ENCODE measurements at places on chromosomes 7 and 10.

DNA sequence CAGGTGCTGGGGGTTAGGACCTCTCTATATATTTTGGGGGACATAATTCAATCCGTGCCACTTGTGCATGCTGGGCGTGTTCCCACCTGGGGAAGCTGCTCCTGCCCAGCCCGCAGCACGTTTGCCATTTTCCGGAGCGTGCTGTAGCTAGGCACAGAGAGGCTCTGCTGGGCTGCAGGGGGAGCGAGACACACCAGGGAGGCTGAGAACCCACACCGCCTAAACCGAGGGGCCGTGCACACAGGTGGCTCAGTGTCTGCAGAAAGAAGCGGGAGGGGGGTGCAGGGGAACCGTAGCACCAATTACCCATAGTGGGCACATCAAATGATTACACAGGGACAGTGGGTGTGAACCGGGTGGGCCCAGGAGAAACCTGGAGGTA is 27.0 kb downstream of the PRKAG2 start:
- DNase-seq, result no peak

GRCh38 chr7:65449505-65449852 is 75.8 kb downstream of the ZNF92 start:
- DNase-seq, result no peak

DNA sequence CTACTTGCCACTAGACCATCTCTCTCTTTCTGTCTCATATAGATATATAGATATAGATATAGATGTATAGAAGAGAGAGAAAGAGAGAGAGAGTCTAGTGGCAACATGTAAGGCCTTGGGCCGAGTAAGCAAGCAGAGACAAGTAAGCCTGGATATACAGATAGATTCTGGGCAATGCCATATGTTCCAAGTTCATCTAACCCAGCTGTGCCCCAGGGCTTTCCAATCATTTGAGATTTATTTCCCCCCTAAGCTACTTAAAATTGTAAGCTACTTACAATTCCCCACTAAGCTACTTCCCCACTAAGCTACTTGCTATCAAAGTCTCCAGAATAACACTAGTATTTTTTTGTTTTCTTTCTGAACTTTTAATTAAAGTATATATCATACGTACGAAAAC is 1094.1 kb downstream of the DNAJB9 start:
- DNase-seq, result no peak

- DNase-seq, result no peak
Observed at GRCh38 chr10:122393288-122393687, 18.8 kb downstream of the PLEKHA1 start.

All from activated naive CD4-positive, alpha-beta T cell (primary cell).